ENCODE measurements at places on chromosomes 2 and 18.

GRCh38 chr2:223536546-223536945, 65.6 kb downstream of the SCG2 start:
- DNase-seq, result no peak

GRCh38 chr2:100610381-100610831, 47.6 kb downstream of the PDCL3 start:
- DNase-seq, result peak; percentile 76

DNA sequence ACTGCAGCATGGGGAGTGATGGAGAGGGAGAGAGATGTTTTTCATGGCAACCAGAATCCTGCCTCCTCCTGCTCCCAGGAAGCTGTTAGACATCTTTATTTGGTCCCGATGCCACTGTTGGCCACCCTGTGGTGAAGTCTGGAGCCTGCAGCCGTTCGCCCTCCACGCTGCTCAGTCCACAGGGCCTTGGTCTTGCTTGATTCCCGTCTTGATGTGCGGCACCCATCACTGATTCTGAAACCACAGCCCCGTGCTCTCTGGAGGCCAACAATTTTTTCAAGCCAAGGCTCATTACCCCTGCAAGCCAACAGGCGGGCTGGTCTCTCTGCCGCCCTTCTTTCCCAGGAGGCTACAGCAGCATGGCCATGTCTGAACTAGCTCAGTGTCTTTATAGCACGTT, 24.5 kb downstream of the SIGLEC15 start:
- DNase-seq, result no peak

- DNase-seq, result no peak
These were observed 1339.4 kb upstream of the CHAC2 start for GRCh38 chr2:52428224-52428623.

DNA sequence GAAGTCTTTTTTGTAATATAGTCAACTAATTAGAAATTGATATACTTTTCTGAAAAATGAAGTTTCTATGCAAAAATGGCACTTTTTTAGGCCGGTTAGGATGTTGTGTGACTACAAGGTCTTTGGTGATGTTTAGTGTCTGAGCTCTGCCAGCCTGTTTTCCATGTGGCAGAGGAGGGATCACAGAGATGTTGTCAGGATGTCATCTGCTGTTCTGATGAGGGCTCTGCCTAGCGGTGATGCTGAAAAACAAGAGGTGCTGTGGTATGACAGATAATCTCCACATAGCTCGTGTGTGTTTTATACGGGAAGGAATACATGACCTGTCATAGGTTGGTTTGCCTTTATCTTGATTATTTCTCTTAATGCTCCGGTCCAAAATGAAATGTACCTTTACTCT, 12.0 kb upstream of the IAH1 start:
- DNase-seq, result no peak

DNA sequence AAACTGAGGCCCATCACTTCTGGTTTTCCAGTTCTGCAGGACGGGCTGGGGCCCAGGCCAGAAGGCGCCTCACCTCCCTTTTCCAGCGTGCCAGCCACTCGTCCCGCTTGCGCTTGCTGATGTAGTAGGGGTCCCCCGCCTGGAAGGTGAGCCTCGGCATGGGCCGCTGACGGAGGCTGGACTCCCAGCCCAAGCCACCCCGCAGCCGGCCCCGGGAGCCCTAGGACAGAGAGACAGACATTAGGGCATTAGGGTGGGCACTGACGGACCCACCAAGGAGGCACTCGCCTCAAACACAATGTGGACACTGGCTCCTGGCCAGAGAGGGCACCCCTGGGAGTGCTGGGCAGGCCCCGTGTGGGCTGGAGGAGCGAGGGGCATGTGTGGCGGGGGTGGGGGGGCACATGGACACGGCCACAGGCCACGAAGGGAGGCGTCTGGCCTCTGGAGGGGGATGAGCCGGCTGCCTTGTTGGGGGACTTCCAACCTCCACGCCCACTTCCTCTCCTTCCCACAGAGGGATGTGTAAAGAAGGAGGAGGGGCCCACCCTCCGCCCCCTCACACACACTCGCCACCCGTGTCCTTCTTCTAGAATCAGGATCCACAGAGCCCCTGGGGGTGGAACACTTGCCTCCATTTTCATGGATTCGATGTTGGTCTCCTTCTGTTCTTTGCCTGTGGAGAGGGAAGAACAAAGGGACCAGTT, 66.7 kb downstream of the DNMT3A start:
- peak; percentile 80 for DNase-seq

DNA sequence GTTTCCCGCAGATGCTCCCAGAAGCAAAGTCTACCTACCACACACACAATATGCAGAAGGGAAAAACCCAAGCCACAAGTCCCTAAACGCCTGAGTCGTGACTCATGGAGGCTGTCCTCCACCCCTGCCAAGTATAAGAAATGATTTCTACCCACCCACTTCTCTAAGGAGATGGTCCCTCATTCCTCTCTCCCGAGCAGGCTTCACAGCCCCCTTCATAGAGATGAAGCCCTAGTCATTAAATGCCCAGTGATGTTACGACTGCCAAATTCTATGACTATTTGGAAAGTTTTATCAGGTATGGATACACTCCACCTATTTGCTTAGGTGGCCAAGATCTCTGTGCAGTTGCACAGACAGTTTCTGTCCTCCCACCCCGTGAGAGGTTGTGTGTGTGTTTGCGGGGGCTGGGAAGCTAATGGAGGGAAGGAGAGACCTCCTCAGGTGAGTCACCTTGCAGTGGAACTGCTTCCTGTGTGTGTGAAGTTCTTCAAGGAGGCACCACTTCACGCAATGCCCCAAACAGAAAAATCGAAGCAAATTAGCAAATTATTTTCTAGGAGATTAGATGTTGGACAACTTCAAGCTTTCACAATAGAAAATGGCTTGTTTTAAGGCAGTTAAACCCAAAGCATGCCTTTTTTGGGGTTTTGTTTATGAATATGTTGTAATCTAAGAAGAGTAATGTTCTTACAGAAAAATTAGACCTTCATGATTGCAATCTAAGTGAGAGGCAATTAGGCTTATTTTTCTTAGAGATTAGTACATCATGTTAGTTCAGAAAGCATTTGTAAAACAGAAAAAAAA, 175.2 kb downstream of the TGIF1 start:
- peak; percentile 61 for DNase-seq

DNA sequence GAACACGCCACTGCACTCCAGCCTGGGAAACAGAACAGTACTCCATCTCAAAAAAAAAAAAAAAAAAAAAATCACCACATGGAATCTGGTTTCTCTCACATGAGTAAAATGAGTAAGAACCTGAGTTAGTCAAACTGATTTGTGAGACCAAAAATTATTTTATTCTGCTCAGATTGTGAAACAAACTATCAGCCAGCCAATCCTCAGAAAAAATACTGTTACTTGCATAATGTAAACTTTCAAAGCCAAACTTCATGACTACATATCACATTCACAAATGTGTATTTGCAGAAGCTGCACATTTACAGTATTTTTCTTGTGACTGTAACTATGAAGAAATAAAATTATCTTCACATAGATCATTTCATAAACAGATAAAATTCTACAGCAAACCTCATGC, 23.2 kb downstream of the SUMO1 start:
- DNase-seq, result no peak

- no peak for DNase-seq
These were observed 48.1 kb downstream of the EIPR1 start for GRCh38 chr2:3329491-3329890.

DNA sequence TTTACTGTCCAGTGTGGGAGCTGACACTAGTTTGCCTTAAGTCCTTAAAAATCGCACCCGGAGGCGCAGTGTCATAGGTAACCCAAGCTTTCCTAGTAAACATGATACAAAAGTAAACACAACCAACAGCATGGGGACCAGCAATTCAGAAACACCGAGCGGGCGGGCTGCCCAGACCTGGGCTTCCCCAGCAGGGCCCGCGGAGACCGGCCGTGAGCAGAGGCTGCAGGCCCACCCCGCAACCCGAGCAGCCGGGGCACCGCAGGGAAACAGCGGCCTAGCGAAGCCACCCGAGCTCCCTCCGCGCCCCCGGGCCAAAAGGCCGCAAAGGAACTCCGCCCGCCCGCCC, 296 bp downstream of the TTC21B start:
- DNase-seq, result no peak

- DNase-seq, result no peak
These were observed 322.3 kb downstream of the MYCN start for GRCh38 chr2:16262526-16263178.

GRCh38 chr18:62332431-62332830, 7.3 kb downstream of the TNFRSF11A start:
- DNase-seq, result no peak

DNA sequence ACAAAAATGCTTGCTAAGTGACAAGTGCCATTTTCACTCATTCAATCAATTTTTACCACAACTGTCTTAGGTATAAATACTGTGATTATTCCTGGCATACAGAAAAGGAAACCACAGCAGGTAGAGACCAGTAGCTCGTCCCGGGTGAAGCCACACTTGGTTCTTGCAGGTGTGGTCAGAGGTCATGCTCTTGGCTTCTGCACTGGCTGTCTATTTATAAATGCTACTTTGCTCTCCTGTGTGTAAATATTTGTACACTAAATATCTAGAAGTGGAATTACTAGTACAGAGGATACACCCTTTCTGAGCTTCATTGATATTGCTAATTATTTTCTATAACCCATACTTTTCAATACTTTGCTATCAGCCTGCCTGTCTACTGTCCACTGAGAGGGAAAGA, 284.6 kb downstream of the MYT1L start:
- DNase-seq, result no peak

GRCh38 chr2:119289642-119290041, 66.0 kb downstream of the STEAP3 start:
- DNase-seq, result no peak

DNA sequence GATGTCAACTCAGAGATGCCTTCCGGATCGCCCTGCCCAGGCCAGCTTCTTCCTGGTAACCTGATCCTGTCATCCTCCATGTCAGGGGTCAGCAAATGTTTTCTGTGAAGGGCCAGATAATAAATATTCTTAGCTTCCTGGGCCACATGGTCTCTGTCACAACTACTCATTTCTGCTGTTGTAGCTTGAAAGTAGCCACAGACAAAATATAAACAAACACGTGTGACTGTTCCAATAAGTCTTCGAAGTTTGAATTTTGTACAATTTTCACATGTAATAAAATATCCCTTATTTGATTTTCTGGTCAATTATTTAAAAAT, 35.8 kb downstream of the ANXA4 start:
- DNase-seq, result no peak

- no peak for DNase-seq
These were observed 1.1 kb upstream of the TXNDC2 start for GRCh38 chr18:9884532-9885140.

Data from CD4-positive, alpha-beta T cell treated with Interleukin-17A for 1 hour (primary cell).